Upper lobe of left lung (tissue), 6 donors: ENCODE measurements at places on chromosomes 4 and X. TPM values are rescaled to one million over a fixed set of nuclear protein-coding genes. Genes with fewer than 3 reads are reported as not detected.

SEC24B gene
- total RNA-seq: 25.4 TPM

BEX4 gene
- 63.6 TPM for total RNA-seq

PIR gene
- 17.8 TPM for total RNA-seq

MAGED4 gene
- total RNA-seq: 0.11 TPM

DCAF4L1 gene
- 0.24 TPM for total RNA-seq

IL2 gene
- total RNA-seq: not detected

PALLD gene
- 81.6 TPM for total RNA-seq

HHIP gene
- total RNA-seq: 34.6 TPM

BGN gene
- 13.0 TPM for total RNA-seq

PRDM5 gene
- 8.0 TPM for total RNA-seq

UGT8 gene
- 1.0 TPM for total RNA-seq

ETDA gene
- not detected for total RNA-seq

RHOXF2 gene
- not detected for total RNA-seq

- DNase-seq: no peak
Measured at GRCh38 chr4:153963216-153963615, 174.3 kb upstream of the SFRP2 start.

- no peak for DNase-seq
Measured at GRCh38 chrX:255923-256331, 25.3 kb upstream of the PLCXD1 start.

- no peak for DNase-seq
Measured at GRCh38 chr4:41132055-41132683, 82.2 kb downstream of the APBB2 start.

- no peak for DNase-seq
Measured at GRCh38 chrX:37409278-37409677, 60.1 kb downstream of the PRRG1 start.

DNA sequence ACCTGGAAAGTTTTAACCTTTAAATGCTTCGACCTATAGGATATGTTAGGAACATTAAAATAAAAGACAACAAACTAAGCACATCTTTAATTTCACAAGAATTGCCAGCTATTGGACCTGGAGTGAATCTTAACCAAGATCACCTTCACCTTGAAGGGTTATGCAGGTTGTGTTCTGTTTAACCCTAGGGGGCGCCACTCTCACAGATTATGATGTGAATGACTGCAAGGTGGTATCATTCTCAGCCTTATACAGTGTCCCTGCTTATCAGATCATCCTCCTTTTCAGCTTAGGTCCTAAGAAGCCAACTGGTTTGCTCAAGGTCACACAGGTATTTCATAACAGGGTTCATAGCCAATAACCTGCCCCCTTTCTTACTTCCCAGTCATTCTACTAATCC is 23.5 kb downstream of the INTS6L start:
- DNase-seq: no peak

GRCh38 chr4:99979872-99980271 is 29.8 kb upstream of the H2AZ1 start:
- no peak for DNase-seq

DNA sequence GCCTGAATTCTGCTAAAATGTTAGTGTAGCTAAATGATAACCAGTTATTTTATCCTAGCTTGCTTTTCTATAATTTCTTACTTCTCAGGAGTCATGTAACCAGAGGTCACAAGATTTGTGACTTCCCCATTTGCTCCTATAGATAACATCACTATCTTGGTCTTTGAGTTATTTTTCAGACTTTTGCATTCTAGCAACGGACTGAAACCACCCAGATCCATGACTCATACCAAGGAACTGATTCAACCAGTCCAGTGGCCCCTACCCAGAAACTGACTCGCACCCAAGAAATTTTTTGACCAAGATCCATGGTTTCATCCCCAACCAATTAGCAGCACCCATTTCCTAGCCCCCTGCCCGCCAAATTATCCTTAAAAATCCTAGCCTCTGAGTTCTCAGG is 50.0 kb downstream of the IQCM start:
- no peak for DNase-seq

DNA sequence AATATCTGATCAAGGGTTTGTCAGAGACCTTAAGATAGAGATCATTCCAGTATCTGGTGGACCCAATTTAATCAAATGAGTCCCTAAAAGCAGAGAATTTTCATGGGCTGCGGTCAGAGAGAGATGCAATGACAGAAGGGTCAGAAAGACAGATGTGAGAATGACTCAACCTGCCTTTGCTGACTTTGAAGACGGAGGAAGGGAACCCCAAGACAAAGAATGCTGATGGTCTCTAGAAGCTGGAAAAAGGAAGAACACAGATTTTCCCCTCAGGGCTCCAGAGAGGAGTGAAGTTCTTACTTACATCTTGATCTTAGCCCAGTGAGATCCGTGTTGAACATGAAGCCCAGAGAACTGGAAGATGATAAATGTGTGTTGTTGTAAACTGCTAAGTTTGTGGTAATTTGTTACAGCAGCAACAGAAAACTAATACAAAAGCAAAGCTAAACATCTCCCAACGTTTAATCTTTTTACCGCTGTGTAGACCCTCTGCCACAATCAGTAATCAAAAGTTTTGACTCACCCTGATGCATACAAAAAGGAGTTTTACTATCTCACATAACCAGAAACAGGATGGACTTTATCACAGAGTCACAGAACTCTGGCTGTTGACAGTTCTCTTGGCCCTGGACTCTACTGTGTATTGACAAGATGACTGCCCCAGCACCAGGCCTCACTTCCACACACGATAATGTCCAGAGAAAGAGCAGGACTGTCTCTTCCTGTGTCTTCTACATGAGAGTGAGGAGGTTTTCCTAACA is 70.2 kb upstream of the MAGEB2 start:
- DNase-seq: no peak

GRCh38 chr4:113952452-113953029 is 26.9 kb downstream of the ARSJ start:
- DNase-seq: no peak

- no peak for DNase-seq
Measured at GRCh38 chrX:104427693-104428092, 138.3 kb upstream of the IL1RAPL2 start.
